ENCODE measurements at places on chromosomes 6 and 20.

GRCh38 chr6:24646771-24647170, 780 bp upstream of the KIAA0319 start:
- DNase-seq = no peak

- DNase-seq = no peak
Observed at GRCh38 chr20:46118481-46119020, 437 bp downstream of the CD40 start.

DNA sequence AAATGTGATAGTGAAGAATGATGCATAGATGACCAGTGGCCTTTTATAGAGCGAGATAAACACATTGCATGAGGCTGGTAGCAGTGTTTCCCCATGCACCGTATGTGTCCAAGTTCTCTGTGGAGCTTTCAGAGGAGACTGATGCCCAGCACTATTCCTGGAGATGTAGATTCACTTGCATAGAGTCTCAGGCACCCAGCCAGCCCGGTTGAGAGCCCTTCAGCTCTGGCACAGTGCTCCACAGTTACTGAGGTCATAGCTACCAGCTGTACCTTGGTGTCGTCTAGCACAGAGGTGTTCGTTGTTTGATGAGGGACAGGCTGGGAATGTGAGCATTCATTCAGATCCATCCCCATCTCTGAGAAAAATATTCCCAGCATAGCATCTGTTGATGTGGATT, 328.9 kb downstream of the FARS2 start:
- DNase-seq = no peak

GRCh38 chr6:106599440-106599839, 29.9 kb downstream of the RTN4IP1 start:
- no peak for DNase-seq

GRCh38 chr6:34772940-34773339, 15.6 kb downstream of the SNRPC start:
- DNase-seq = no peak

DNA sequence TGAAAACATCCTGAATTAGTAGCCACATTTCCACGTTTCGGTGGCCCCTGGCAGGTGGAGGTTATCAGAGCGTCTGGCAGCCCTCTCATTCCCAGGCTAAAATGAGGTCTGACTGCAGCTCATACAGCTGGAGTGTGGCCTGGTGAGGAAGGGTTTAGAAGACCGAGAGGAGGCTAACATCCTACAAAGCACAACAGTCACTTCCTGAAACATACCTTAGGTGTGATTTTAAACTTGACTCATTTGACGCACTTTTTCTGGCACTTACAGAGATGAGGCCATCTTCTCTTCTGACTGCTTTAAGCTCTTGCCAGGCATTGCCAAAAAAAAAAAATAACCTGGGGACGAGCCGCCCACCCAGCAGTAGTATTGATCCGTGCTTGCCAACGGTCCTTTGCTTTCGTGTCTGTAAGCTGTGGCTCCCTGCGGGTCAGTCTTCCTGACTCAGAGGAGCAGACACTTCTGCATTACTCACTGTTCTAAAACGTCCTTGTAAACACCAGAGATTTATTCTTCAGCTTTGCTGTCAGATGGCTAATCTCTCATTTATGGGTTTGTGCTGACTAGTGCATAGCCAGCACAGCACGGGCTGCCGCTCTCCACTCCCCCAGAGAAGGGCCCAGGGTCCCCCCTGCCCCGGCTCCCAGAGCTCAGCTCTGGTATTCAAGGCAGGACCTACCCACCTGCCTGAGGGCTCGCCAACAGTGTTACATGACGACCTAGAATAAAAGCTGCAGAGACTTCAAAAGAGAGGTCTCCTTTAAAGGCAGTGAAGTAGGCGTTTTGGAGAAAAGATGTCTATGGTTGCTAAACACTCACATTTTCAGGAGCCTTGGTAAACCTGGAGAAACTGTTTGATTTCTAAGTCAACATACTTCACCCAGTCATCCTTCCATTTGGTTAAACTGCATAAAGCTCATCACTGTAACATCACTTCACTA, 78.5 kb upstream of the FRMD1 start:
- DNase-seq = peak; percentile 4

GRCh38 chr6:11778648-11779328, at the start of gene ADTRP:
ADTRP (minus strand) TSS chr6:11778803; CDS start chr6:11778759, 44 bp downstream.
- DNase-seq = no peak

DNA sequence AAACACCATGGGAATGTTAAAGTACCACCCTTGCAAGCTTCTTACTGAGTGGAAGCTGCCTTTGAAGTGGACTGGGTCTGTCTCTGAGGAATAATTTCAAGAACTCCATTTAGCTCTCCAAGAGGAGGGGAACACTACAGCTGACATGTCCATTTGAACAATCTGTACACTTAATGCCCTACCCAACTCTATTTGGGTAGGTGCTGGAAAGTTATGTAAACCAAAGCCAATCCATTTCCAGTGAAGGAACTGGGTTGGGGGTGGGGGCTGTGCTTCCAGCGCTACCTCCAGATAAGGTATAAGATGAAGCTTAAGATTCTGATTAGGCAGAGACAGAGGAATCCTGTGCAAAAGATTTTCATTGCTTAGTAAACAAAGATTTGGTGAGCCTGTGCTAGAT, 122.0 kb downstream of the TCP11 start:
- DNase-seq = no peak

DNA sequence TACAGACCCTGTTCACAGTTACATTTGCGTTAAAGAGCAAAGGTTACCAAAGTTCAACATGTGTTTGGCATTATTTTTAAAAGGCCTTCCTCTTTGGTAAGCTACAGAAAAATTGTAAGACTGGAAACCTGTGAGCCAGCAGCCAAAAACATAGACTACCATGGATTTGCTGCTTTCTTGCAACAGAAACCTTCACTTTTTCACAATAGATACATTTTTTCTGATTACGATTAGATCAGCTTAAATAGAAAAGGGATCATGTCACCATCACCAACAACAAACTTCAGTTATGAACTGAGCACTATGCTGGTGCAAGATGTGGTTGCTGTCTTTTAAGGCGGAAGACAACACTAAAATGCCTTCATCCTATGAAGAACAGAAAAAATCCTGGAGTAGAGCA, 112.3 kb upstream of the MARCKS start:
- DNase-seq = no peak

DNA sequence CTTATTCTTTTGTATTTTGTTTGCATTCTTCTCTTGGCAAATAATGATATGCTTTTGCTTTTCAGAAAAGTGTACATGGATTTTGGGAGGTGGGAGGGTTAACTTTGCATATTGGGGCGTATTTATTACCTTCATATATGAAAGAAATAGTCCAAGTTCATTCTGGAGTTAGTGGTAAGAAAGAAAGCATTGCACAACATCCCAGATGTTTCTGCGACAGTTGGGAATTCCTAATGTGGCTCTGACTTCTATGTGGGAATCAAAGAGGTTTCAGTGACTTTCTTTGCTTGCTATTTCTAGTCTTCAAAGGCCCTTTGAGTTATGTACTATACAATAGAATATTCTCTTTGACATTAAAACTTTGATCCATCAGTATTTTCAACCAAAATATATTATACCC, 78.1 kb downstream of the MMUT start:
- DNase-seq = no peak

DNA sequence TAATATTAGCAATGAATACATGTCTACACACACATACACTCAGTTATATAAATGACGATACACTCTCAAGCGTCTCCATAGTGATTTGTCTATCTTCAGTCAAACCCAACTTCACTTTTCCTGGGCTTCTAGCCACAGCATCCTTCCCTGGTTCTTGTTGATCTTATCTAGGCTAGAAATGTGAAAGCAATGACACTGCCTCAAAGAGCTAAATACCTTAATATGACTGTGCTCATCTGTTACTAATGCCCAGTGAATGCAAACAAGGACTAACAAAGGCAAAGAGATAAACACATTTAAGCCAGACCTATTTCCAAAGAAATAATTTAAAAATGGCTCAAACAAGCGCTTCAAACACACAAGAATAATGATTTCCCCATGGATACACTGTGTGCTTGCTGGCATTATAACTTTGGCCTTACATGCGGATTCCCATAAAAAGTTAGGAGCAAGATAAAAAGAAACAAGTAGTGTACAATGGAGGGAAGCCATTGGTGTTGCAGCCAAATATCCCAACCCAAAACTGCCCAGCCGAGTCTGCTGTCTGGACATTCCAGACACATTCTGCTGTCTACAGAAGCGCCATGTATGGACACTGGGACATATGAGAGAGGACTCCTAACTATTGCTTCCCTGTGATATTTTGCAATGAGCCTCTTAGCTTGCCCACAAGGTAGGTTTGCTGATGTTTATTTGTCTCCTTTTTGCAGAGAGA, 19.5 kb upstream of the DAAM2 start:
- DNase-seq = no peak

DNA sequence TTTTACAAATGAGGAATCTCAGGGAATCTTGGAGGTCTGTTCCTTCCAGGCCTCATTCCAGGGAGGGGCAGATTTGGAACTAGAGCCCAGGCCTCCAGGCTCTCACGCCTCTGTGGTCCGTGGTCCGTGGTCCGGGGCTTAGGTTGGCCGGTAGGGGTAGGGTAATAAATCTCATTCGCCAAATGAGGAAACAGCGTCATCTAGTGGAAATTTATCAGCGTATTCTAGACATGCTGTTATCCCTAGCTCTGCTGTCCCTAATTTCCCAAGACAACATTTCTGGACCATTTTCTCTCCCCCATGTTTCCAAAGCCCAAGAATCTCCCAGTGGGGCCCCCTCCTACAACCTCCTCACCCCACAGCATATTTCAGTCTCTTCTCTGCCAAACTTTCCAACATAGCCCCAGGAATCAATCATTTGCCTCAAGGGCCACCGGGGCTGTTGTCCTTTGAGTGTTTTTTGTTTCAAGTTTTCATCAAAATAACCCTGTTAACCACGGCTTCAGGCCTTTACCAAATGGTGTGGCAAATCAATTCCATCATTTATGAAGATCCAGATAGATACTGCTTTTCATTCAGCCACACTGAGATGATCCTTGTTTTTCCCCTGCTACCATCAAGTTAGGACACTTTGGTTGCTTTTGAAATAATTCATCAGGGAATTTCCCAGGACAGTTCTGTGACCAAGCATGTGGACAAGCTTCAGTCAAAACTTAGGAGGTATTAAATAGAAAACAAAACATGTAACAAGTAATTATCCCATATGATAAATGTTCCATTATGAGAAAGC, 126.8 kb downstream of the ALDH8A1 start:
- DNase-seq = peak; percentile 67

- no peak for DNase-seq
Observed at GRCh38 chr6:111938710-111939109, 65.5 kb upstream of the FYN start.

GRCh38 chr6:56977192-56977591, 22.3 kb downstream of the BEND6 start:
- DNase-seq = no peak

GRCh38 chr6:63790334-63790733, 154.7 kb downstream of the PHF3 start:
- no peak for DNase-seq

DNA sequence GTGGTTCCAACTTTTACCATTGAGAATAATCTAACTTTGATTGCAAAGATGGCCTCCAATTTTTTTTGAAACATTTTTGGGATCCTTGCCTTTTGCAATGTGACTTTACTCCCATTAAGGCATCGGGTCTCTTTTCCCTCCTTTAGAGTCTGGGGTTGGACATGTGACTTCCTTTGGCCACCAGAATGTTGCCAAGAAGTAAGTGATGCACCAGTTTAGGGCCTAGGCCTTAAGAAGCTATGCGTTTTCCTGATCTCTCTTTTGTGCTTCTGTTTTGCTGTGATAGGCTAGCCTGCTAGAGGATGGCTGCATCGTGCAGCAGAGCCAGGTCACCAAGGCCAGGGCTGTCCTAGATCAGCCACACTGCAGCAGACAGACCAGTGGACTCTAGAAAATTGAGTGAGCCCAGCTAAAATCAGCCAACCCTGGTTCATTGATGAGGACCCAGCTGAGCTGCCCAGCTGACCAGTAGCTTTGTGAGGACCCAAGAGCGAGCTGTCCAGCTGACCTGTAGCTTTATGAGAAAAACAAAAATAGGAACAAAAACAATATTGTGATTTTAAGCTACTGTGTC, 594.0 kb upstream of the JAG1 start:
- DNase-seq = no peak

- DNase-seq = no peak
Observed at GRCh38 chr20:25017257-25017803, 24.8 kb upstream of the APMAP start.

DNA sequence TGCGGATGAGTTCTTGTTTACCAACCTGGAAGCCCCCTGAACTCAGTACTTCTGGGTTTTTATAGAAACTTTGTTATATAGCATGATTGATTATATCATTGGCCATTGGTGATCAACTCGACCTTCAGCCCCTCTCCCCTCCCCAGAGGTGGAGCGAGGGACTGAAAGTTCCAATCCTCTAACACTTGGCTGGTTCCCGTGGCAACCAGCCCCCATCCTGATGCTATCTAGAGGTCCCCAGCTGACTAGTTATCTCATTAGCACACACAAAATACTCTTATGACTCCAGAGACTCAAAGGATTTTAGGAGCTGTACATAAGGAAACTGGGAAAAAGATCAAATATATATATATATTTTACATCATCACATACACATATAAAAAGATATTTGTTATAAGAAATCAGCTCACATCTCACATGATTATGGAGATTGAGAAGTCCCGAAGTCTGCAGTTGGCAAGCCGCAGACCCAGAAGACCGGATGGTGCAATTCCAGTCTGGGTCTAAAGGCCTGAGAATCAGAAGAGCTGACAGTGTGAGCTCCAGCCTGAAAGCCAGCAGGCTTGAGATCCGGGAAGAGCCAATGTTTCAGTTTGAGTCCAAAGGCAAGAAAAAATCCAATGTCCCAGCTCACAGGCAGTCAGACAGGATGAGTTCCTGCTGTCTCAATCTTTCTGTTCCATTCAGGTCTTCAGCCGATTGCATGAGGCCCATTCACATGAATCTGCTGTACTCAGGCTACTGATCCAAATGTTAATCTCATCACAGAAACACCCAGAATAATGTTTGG, 179.3 kb upstream of the DTNBP1 start:
- no peak for DNase-seq

DNA sequence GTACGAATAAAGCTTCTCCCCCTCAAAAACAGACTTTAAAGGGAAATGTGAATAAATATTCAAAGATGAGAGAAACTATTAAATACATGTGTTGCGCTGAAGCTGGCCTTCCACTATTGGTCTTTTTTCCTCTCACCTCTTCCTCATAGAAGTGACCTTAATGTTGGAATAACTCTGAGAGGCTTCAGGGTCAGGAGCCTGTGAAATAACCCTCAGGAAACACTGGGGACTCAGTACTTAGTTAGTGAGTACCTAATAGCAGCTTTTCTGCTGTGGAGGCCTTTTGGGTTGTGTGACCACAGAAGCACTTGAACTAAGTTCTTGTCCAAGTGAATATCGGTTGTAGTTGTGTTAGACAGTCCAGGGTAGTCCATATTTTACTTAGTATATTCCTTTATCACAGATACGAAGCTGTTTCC, 799 bp upstream of the SHPRH start:
- DNase-seq = no peak

DNA sequence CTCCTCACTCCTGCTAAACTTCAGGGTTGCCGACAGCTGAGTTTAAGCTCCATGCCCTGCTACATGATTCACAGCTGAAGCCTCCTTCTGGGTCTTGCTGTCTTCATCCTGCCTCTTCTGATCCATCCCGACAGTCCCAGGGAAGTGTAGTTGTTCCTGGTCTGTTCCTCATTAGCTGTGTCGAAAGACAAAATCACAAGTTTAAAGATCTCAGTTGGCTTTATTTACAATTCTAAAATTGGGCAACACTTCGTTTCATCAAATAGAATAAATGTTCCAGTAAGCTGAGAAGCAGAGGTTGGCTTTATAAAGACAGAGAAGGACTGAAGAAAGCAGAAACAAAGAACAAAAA, 4.1 kb upstream of the SLC2A10 start:
- no peak for DNase-seq

GRCh38 chr20:3794701-3795420, 1.2 kb upstream of the CDC25B start:
- DNase-seq = no peak

- DNase-seq = no peak
Observed at GRCh38 chr6:111150577-111150976, 63.3 kb downstream of the SLC16A10 start.

Data from activated CD4-positive, alpha-beta T cell treated with anti-CD3 and anti-CD28 coated beads, Interleukin-2, amount 50 U/mL, for 16 hours (primary cell).